ENCODE measurements at places on chromosomes 16 and 17. TPM values are rescaled to one million over a fixed set of nuclear protein-coding genes. Genes with fewer than 3 reads are reported as not detected.
A peak's percentile ranks its signal among the peaks of the same experiment; 100 is the strongest.

GRCh38 chr17:37791447-37792399, 46.9 kb upstream of the HNF1B start:
- no peak for DNase-seq

DNA sequence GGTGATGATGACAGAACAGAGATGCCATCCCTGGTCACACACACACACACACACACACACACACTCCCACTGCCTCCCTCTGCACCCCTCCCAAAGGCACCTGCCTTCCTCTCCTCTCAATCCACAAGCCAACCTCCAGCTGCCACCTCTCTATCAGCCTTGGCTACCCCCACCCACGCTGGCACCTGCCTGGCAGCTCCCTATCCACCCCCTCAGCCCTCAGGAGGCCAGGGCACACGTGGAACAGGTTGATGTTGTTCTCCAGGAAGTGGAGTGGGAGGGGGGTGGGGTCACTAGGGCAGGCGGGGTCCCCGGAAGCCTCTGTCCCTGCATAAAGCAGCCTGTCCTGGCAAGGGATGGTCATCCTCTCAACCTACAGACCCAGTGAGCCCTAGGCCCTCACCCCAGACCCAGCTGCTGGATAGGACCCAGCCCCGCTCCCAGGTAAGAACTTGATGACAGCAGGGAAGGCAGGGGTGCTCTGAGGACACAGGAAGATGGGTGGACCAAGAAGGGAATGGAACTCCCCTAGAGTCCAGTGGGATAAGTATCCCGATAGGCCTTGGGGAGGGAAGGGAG, at the start of gene GSDMA:
Gene GSDMA, plus strand, starts transcription at position 363 of the 579 bp plus-strand sequence. CDS start 2,684 bp downstream, outside the sequence.
- no peak for DNase-seq

DNA sequence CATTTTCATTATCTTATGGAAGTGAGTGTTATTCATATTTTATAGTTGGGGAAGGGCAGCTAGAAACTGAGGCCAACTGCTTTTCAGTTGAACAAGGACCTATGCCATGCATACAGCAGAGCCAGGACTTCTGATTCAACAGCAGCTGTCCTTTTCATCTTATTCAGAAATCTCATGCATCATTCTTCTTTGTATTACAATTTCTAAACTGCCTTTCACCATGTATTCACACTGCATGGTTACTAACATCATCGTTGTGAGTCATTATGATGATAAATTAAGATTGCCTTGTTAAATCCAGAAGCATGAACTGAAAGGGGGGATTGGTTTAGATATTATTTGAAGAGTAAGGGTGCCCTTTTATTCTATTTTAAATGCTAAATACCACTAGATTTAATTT, 1470.1 kb upstream of the GOT2 start:
- no peak for DNase-seq

Gene ASPA
- not detected for total RNA-seq

Gene CDH16
- 0.07 TPM for total RNA-seq

Gene LGALS9B
- not detected for total RNA-seq

DNA sequence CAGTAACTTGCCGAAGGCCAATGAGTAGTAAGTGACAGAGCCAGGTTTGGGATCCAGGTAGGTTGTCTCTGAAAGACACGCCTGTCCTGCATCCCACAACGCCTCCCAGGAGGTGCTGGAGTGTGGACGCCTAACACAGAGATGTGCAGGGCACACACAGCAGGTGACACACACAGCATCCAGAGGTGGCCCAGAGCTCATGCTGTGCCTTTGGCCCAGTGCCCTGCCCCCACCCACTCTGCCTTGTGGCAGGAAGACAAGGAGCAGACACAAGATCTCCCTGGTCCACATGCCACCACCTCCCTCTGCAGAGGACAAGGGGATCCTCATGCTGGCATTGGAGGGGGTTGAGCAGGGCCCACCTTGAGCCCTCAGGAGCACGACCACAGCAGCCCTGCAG, 14.7 kb upstream of the STH start:
- DNase-seq = no peak

Gene RHBDF1
- total RNA-seq = 28.2 TPM

DNA sequence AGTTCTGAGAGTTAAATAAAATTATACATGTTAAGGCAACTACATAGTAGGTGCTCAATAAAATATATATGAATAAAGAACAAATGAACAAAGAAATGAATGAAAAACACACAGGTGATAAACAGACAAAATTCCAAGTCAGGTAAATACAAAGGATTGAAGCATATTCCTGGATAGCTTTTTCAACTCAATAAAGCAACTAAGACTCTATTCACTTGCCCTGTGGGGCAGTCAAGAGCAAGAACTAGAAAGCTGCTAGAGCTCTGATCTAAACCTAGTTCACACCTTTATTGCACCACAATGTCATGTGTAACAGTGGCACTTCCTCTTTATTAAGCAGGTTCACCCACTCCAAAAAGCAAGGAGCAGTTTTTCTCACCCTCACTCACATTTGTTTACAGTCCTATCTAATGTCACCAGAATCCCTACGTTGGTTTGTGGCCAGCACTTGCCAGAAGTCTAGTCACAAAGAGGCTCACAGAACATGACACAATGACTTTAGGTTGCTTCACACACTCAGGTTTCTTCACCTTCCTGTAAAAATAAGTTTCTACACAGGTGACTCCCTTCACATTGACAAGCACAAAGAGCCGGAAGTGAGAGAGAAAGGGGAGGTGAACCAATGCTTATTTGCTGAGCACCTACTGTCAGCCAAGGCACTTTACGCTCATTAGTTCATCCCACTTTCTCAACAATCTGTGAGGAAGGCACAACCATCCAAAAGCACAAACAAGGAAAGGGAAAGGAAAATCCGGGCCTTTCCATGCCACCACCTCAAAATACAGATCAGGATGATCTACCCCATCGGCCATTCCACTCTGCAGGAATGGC, 70.8 kb downstream of the XPO6 start:
- DNase-seq = no peak

- peak; percentile 69 for DNase-seq
These were observed 68.8 kb downstream of the ABR start for GRCh38 chr17:1110862-1111598.

Gene PHOSPHO1
- not detected for total RNA-seq

Gene DNAJA3
- total RNA-seq = 70.7 TPM

Gene SPN
- 0.60 TPM for total RNA-seq

GRCh38 chr17:82775001-82775823, 23.3 kb downstream of the TBCD start:
- DNase-seq = peak; percentile 58

Gene CACNG3
- total RNA-seq = not detected

Gene SOCS1
- total RNA-seq = 11.0 TPM

DNA sequence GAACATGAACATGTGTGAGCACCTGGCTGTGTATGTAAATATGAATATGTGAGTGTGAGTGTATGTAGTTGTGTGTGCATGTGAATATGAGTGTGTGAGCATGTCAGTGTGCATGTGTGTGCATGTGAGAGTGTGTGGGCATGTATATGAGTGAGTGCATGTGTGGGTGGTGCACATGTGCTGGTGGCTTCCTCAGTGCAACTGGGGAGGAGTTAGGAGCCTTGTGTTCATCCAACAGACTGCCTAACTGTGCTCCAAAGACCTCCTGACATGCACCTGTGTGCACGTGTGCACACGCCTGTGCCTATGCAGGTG, 1.4 kb downstream of the TMEM235 start:
- no peak for DNase-seq

DNA sequence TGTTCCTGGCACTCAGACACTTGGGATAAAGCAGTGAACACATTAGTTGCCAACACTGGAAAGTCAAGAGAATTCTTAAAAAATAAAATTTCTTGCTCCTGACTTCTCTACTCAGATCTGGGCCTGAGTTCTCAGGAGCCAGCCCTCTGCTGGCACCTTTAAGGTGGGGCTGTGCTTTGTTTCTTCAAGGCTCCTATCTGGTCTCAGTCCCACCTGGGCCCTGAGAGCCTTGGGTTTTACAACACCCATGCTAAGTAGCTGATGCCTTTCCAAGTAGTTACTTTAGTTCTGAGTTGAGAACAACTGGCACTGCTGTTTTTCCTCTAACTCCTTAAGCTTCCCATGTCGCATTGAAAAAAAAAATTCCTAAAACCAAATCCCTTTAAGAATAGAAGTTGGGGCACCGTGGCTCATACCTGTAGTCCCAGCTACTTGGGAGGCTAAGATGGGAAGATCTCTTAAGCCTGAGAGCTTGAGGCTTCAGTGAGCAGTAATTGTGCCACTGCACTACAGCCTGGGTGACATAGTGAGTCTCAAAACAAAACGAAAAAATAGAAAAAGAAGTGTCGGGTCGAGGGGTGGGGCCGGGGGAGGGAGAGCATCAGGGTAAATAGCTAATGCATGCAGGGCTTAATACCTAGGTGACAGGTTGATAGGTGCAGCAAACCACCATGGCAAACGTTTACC, 16.6 kb downstream of the CHAD start:
- DNase-seq = no peak

- no peak for DNase-seq
These were observed 28.5 kb upstream of the TRAP1 start for GRCh38 chr16:3745751-3746355.

- no peak for DNase-seq
These were observed 59.5 kb upstream of the CDC42EP4 start for GRCh38 chr17:73371285-73371684.

Gene ICAM2
- not detected for total RNA-seq

DNA sequence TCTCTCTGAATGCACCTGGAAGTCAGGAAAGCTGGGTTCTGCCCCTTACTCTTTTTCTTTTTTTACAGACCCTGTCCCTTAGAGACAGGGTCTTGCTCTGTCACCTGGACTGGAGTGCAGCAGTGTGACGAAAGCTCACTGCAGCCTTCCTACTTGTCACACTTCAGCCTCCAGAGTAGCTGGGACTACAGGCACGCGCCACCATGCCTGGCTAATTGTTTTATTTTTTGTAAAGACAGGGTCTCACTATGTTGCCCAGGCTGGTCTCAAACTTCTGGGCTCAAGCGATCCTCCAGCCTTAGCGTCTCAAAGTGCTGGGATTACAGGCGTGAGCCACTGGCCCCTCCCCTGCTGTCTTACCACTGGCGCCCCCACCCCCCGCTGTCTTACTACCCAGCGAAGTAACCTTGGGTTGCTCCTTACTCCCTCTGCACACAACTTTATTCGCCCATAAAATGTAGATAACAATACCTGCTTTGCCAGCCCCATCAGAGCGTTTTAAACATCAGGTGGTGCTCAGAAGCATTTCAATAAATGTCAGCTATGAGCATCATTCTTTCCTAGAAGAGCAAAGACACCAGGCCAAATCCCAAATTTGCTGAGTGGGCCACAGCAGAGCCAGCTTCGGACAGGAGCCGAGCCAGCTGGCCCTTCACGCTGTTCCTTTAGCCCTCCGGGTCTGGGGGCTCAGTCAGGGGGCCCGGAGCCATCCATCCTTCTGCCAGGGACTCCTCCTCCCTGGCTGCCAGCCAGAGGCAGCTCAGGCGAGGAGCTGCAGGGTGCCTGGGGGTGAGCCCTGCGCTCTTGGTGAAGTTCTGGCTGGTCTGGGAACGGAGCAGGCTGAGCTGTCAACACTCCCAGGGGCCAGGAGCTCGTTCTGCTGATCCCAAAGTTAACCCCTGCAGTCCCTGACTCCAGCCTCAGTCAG, 24.4 kb downstream of the SRL start:
- peak; percentile 70 for DNase-seq

GRCh38 chr16:9091867-9092281, 430 bp downstream of the HAPSTR1 start:
- peak; percentile 47 for DNase-seq

DNA sequence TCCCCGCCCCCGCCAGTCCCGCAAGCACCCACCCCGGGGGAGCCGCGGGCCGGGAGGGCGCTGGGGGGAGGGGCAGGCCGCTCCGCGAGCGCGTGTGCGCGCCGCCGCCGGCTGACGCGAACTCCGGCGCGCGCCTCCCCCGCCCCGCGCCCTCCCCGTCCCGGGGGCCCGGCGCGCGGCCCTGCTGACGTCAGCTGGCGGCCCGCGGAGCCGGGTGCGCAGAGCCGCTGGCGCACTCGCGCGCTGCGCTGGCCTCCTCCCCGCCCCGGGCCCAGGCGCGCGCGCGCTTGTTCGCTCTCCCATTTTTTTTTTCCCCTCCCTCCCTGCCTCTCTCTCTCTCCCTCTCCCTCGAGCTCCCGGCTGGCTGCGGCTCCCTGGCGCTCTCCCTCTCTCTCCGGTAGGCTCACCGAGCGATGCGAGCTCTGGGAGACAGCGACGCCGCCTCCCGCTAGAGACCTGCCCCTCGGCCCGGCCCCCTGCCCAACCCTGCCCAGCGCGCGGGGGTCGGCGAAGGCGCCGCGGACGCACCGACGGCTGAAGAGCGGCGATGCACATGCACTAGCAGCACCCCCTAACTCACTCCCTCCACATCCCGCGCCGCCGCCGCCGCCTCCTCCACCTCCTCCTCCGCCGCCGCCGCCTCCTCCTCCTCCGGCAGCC, at the start of gene GNAO1:
Gene GNAO1, plus strand, starts transcription at position 334 of the 660 bp plus-strand sequence. CDS start 747 bp downstream, outside the sequence.
- peak; percentile 72 for DNase-seq

- peak; percentile 29 for DNase-seq
These were observed 4.0 kb downstream of the CDH15 start for GRCh38 chr16:89175280-89176146.

GRCh38 chr16:35192993-35193392, 1733.6 kb downstream of the TP53TG3F start:
- DNase-seq = no peak

DNA sequence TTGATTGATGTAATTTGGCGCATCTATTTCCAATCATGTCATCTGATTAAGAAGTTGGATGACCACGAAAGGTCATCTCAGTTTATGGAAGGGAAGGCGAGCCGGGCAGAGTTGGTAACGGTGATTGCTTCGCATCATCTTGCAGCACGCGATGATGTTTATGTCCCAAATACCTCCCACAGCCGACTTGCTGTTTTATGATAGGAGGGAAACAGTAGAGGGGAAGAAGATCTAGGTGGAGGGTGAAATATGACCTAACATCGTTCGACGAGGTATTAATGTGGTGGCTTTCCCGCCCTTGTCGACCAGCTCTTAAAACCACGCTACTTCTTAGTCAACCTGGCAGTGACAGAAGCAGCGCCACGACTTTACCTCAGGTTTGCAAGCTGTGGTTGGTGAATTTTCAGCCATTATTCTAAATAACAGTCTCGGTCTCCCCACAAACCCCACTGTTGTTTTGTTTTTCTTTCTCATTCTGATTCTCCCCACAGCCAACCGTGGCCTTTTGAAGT, 805 bp upstream of the TANC2 start:
- DNase-seq = peak; percentile 12

DNA sequence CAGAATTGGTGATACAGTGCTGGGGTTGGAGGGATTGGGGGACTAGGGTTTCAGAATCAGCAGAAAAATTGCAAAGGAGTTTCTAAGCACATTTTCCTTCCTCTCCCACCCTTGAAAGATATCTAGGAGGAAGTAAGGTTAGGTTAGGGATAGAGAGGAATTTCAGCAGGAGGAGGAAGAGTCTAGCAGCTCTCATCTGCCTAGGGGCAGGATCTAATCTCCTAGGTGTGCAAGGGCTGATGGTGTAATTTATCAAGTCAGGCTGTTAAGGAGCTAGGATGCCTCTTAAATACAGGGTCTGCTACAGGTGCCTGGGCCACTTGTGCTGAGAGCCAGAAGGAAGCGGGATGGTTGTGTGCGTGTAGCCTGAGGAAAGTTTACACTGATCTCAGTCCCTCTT, 1.8 kb upstream of the HNF1B start:
- no peak for DNase-seq

GRCh38 chr17:56603486-56604238, 10.2 kb downstream of the NOG start:
- no peak for DNase-seq

Gene SDR42E2
- total RNA-seq = not detected

Gene TBC1D3C
- total RNA-seq = 4.0 TPM

GRCh38 chr16:23110257-23110899, 38.9 kb downstream of the USP31 start:
- DNase-seq = no peak

Gene CACNG1
- not detected for total RNA-seq

Gene PIEZO1
- 54.5 TPM for total RNA-seq

Gene SPNS3
- not detected for total RNA-seq
